Activated naive CD4-positive, alpha-beta T cell treated with anti-CD3 and anti-CD28 coated beads, Interleukin-2, amount 10 ng/mL, durations not matched to agents 5 hours and 36 hours (primary cell): ENCODE measurements at places on chromosomes 3 and 15. TPM values are rescaled to one million over a fixed set of nuclear protein-coding genes. Genes with fewer than 3 reads are reported as not detected.

The SAMMSON gene
- total RNA-seq: not detected

The SQOR gene
- total RNA-seq: 84.2 TPM

The BNIP2 gene
- total RNA-seq: 80.9 TPM

The MYO5C gene
- total RNA-seq: 3.4 TPM

The INKA1 gene
- 0.46 TPM for total RNA-seq

The DISP2 gene
- 0.05 TPM for total RNA-seq

The CHRFAM7A gene
- total RNA-seq: not detected

The MASP1 gene
- total RNA-seq: not detected

The GUCA1C gene
- total RNA-seq: not detected

The RASGRF1 gene
- not detected for total RNA-seq

The SLC2A2 gene
- total RNA-seq: not detected

The SH3GL3 gene
- not detected for total RNA-seq

The LYSMD2 gene
- total RNA-seq: 14.9 TPM

The CLDN16 gene
- total RNA-seq: not detected

The LRRC31 gene
- not detected for total RNA-seq

The TNIK gene
- total RNA-seq: 70.3 TPM

The KNG1 gene
- total RNA-seq: not detected

The SCAANT1 gene
- total RNA-seq: not detected

The SLC22A13 gene
- total RNA-seq: 0.67 TPM

The NTRK3 gene
- total RNA-seq: not detected

The AGBL1 gene
- not detected for total RNA-seq

The NANOGP8 gene
- total RNA-seq: not detected

The C3orf22 gene
- total RNA-seq: not detected

The GHSR gene
- total RNA-seq: not detected

The PYGO1 gene
- total RNA-seq: not detected

The UBXN7 gene
- 54.9 TPM for total RNA-seq

The POC1A gene
- 19.1 TPM for total RNA-seq

The NEO1 gene
- total RNA-seq: 2.1 TPM

The TBC1D21 gene
- not detected for total RNA-seq

The FOXB1 gene
- total RNA-seq: 0.86 TPM

The SLC6A20 gene
- total RNA-seq: not detected

The ROBO2 gene
- not detected for total RNA-seq

The CPN2 gene
- total RNA-seq: not detected

The SLC35G2 gene
- not detected for total RNA-seq

The CCRL2 gene
- 5.6 TPM for total RNA-seq

The ADCY5 gene
- total RNA-seq: not detected

The IGDCC3 gene
- not detected for total RNA-seq

The ZWILCH gene
- total RNA-seq: 21.8 TPM

The A4GNT gene
- not detected for total RNA-seq

The PPARG gene
- total RNA-seq: 0.22 TPM
